HCT116 (cell line): ENCODE measurements at places on chromosomes 5 and 9. TPM values are rescaled to one million over a fixed set of nuclear protein-coding genes. Genes with fewer than 3 reads are reported as not detected.

DEPDC1B gene
- total RNA-seq: 39.7 TPM

PCDHA10 gene
- total RNA-seq: 0.05 TPM

FGF18 gene
- total RNA-seq: 0.96 TPM

ZNF354B gene
- 11.6 TPM for total RNA-seq

TIMD4 gene
- total RNA-seq: not detected

TAL2 gene
- not detected for total RNA-seq

DNA sequence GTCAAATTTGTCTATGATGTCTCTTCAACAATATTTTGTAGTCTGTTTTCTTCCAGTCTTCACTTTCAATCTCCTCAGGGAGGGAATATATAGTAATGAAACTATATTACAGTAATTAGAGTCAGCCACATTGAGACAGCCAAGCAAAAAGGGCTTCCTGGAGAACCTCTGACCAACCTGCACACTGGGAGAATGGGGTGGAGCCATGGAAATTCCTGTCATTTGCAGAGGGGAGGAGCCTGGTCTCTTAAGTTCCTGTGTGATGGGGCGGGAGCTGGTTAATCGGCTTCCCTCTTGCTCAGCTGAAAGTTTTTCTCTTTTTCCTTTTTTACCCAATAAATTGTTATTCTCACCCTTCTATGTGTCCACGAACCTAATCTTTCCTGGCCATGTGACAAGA is 1220.0 kb downstream of the PTPRD start:
- H3K27me3 ChIP-seq: no peaks in the 10 kb centered on the region
- no peak for DNase-seq
- no peaks in the 10 kb centered on the region for H3K36me3 ChIP-seq
- no peak overlapping the region for H3K27ac ChIP-seq

GRCh38 chr5:8981016-8981415 is 564.9 kb downstream of the SEMA5A start:
- H3K27ac ChIP-seq: no peak overlapping the region
- no peak overlapping the region for H3K4me3 ChIP-seq
- H3K36me3 ChIP-seq: no peaks in the 10 kb centered on the region
- no peaks in the 10 kb centered on the region for H3K27me3 ChIP-seq

- H3K27ac ChIP-seq: no peak overlapping the region
Observed at GRCh38 chr9:21965401-21965951, 28.7 kb downstream of the CDKN2A start.

DNA sequence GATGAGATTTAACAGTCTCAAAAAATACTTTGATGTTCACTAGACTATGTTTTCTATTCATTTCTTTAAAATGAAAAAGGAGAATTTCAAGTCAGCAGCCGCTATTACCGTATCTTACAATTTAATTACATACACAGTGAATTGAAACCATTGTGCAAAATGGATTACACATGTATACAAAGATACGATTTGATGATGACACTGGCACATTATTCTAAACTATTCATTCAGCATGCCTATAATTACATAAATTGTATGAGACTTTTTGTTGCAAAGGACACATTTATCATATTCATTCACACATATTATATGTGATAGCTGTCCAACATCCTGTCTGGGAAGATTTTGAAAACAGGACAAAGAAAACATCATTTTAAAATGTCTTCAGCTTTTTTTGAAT is 118.3 kb upstream of the VCAN start:
- no peaks in the 10 kb centered on the region for H3K4me1 ChIP-seq
- no peaks in the 10 kb centered on the region for H3K27me3 ChIP-seq
- no peaks in the 10 kb centered on the region for H3K36me3 ChIP-seq
- H3K4me3 ChIP-seq: no peak overlapping the region

DNA sequence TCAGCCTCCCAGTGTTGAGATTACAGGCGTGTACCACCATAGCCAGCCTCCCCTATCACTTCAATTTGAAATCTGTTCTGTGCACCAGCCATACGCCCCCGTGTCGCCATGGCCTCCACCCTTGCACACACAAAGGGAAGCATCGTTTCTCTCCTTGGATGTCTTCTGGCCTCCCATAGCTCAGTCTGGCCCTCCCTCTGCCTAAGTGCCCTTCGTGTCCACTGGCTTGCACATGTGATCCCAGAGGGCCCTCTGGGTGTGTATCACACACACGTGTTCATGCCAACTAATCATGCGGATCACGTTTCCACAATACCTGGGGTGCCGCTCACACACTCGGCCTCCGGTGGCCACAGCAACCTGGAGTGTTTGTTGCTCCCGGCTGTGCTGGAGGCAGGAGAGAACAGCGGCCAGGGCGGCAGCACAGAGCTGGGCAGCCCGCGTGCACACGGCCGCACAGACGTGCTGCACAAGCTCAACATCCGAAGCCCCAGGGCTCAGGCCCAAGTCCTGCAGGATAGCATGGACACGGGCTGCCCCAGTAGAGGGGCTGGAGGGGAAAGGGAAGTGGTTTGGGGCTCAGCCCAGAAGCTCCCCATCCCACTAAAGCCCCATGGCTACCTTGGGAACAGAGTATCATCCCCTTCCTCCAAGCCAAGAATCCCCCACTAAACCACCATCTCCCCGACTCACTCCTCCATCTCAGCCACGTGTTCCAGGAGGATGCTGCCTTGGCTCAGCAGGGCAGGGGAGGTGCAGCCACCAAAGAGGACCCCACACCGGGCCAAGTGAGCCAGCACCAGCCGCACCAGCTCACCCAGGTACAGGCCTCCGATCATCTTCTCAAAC is 10.9 kb downstream of the HK3 start:
- no peaks in the 10 kb centered on the region for H3K27me3 ChIP-seq
- no peak overlapping the region for H3K4me3 ChIP-seq
- no peaks in the 10 kb centered on the region for H3K36me3 ChIP-seq

DNA sequence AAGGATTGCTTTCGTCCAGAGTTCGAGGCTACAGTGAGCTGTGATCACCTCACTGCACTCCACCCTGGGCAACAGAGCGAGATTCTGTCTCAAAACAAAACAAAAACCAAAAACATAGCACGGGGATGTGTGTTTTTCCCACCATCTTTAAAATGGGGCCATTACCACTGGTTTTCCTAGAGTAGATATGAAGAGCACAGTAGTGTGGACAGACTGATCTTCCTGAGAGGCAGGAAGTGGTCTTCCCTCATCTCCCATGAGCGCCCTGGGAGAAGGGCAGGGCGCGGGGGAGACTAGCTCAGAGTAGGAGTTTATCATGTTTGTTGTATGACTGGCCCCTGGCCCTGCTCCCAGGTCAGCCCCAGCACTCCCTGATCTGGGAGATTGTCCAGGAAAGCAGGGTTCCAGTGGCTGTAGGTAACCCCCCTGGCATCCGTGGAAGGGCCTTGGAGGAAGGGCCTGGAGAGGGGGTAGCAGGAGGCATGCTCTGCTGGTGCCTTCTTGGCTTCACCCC is 2.3 kb downstream of the SUSD3 start:
- H3K27me3 ChIP-seq: no peaks in the 10 kb centered on the region
- no peaks in the 10 kb centered on the region for H3K36me3 ChIP-seq
- H3K4me3 ChIP-seq: no peak overlapping the region
- no peak for DNase-seq
- H3K4me1 ChIP-seq: peaks cover 38% of the 10 kb centered on the region

DNA sequence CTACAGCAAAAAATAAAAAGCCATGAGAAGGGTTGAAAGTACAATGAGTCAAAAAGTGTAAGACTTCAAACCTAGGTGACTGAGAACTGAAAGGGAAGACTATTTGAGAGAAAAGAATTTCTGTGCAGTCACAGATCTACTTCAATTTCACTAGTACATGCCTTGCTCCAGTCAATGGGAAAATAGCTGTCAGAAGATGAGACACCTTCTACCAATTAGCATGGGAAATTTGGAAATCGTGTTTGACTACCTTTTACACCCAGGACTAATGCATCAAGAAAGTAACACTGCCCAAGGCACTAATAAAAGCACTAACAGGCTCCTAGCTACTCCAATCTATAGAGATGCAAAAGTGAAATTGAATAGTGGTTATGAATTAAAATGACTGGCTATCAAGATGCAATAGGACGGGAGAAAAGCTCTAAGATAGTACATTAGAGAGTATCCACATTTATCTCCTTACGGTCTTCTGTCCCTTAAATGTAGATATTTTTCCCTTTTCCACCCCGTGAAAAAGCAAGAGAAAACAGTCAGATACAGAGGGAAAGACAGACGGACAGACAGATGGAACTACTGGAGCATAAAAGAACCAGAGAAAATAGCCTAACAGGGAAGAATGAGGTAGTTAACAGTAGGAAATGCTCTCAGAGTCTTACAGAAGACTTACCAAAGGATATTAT is 15.2 kb downstream of the ERP44 start:
- no peak overlapping the region for H3K27ac ChIP-seq
- H3K36me3 ChIP-seq: no peaks in the 10 kb centered on the region
- DNase-seq: no peak
- H3K4me3 ChIP-seq: no peak overlapping the region

DNA sequence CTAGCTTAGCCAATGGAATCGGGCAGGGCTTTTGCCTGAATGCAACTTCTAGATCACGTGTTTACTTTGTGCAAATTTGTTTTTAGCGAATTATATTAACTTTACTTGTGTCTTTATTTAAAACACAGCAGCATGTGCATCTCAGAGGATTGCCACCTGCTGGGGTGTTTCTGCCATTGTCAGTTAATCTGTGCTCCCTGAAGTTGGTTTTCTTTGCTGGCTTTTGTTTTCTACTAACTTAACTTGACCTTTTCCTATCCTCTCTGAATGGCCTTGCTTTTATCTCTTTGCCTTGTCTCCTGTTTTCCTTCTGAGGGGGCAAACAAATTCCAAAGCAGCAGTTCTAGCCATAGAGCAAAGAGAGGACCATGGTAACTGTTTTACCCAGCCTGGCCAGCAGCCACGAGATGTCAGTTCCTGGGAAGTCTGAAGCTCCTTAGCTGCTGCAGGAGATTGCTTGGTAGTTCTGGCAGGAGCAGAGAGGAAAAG is 67.6 kb downstream of the ARHGEF28 start:
- H3K4me3 ChIP-seq: no peak overlapping the region
- no peaks in the 10 kb centered on the region for H3K36me3 ChIP-seq
- no peaks in the 10 kb centered on the region for H3K27me3 ChIP-seq
- no peak for DNase-seq

GRCh38 chr9:14058325-14058688 is 255.6 kb downstream of the NFIB start:
- no peak overlapping the region for H3K4me3 ChIP-seq
- no peaks in the 10 kb centered on the region for H3K27me3 ChIP-seq
- H3K36me3 ChIP-seq: no peaks in the 10 kb centered on the region
- no peaks in the 10 kb centered on the region for H3K4me1 ChIP-seq
